ENCODE measurements at places on chromosomes 12 and 14. TPM values are rescaled to one million over a fixed set of nuclear protein-coding genes. Genes with fewer than 3 reads are reported as not detected.

- no peak overlapping the region for H3K4me3 ChIP-seq
- no peaks in the 10 kb centered on the region for H3K4me1 ChIP-seq
- H3K27me3 ChIP-seq, result no peaks in the 10 kb centered on the region
Measured at GRCh38 chr14:35696119-35696518, 113.0 kb downstream of the RALGAPA1 start.

- H3K36me3 ChIP-seq, result peaks cover 12% of the 10 kb centered on the region
- H3K4me3 ChIP-seq, result no peak overlapping the region
- DNase-seq, result no peak
Measured at GRCh38 chr12:117152793-117153775, 37.2 kb downstream of the FBXO21 start.

- H3K4me3 ChIP-seq, result no peak overlapping the region
- peak; percentile 29 for DNase-seq
- H3K4me1 ChIP-seq, result no peaks in the 10 kb centered on the region
- H3K27me3 ChIP-seq, result no peaks in the 10 kb centered on the region
- no peak overlapping the region for H3K27ac ChIP-seq
Measured at GRCh38 chr12:107990325-107990724, 138.8 kb upstream of the WSCD2 start.

TPH2 gene
- total RNA-seq, result not detected

GRCh38 chr12:99454539-99455172 is 192.9 kb upstream of the GARIN6 start:
- DNase-seq, result peak; percentile 2
- H3K36me3 ChIP-seq, result no peaks in the 10 kb centered on the region
- no peaks in the 10 kb centered on the region for H3K27me3 ChIP-seq
- peaks cover 26% of the 10 kb centered on the region for H3K4me1 ChIP-seq

GRCh38 chr12:49892084-49892731 is 11.5 kb downstream of the FAIM2 start:
- H3K36me3 ChIP-seq, result no peaks in the 10 kb centered on the region
- DNase-seq, result no peak
- no peaks in the 10 kb centered on the region for H3K4me1 ChIP-seq
- H3K27me3 ChIP-seq, result no peaks in the 10 kb centered on the region
- H3K27ac ChIP-seq, result no peak overlapping the region

DNA sequence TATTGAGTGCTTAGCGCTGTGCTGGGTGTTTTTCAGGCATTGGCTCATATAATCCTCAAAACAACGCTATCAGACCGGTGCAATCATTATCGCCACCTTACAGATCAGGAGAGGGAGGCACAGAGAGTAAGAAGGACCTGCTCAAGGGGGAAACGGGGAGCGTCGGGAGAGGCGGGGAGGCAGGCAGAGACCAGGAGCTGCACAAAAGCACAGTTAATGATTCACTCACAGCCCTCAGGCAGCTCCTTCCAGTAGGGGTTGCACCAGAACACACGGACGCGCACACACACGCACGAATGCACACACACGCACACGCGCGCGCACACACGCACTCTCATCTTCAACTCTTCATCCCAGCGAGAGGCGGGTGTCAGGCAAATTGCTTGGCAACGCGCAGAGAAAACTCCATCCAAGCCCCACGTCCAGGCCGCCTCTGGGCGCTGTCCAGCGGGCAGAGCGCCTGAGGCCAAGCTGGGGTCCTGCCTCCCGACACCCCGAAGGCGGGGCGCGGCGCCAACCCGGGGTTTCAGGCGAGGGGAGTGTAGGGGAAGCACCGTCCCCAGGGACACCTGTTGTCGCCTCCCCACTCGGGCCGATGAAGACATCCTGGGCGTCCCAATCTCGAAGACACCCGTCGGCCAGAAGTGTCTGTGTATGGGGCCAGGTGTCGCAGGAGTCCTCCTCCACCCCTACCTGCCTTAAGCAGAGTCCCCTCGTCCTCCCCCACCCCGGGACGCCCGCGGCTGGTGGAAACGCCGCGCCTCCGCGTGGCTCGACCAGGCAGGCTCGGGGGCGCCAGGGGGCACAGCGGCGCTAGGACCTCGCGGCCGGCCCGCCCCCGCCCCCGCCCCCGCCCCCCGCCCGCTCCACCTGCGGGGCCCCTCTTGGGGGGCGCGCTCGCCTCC is 35.5 kb upstream of the STON2 start:
- peak overlapping the region; percentile 64 for H3K4me3 ChIP-seq
- H3K27ac ChIP-seq, result no peak overlapping the region
- DNase-seq, result peak; percentile 50
- H3K4me1 ChIP-seq, result no peaks in the 10 kb centered on the region
- H3K36me3 ChIP-seq, result no peaks in the 10 kb centered on the region
- H3K27me3 ChIP-seq, result peaks cover 79% of the 10 kb centered on the region

GRCh38 chr12:85422762-85423161 is 142.7 kb downstream of the ALX1 start:
- peaks cover 44% of the 10 kb centered on the region for H3K27me3 ChIP-seq
- no peak overlapping the region for H3K4me3 ChIP-seq
- no peaks in the 10 kb centered on the region for H3K36me3 ChIP-seq
- H3K27ac ChIP-seq, result no peak overlapping the region
- H3K4me1 ChIP-seq, result no peaks in the 10 kb centered on the region
- no peak for DNase-seq

GRCh38 chr12:123471374-123472068 is 13.6 kb downstream of the SNRNP35 start:
- peak overlapping the region; percentile 47 for H3K27ac ChIP-seq

DNA sequence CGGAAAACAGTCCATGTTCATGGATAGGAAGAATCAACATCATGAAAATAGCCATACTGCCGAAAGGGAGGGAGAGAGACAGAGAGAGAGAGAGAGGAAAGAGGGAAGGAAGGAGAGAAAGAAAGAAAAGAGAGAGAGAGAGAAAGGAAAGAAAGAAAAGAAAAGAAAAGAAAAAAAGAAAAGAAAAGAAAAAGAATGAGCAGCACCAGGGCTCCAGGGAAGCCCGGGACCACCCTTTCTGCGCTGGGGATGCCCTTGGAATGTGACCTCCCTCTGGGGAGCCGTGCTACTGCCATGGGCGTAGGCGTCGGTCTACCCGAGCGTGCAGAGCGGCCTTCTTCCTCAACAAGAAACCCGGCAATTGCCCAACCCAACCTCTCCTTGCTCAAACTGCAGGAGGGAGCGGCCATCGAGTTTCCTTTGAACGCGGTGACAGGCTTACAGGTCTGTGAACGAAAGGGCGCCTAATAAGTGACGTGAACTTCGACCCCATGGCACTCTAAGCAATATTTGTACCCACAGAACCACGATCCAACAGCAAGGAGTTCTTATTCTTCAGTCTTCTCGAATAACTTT is 16.9 kb downstream of the OR6S1 start:
- H3K27ac ChIP-seq, result peak overlapping the region; percentile 34
- 0 out of 2 replicates have a peak, but pooled peaks cover 6% of the 10 kb centered on the region for H3K4me1 ChIP-seq
- H3K27me3 ChIP-seq, result peaks cover 7% of the 10 kb centered on the region

CLECL1 gene
- total RNA-seq, result not detected

FMNL3 gene
- 32.9 TPM for total RNA-seq

- no peaks in the 10 kb centered on the region for H3K36me3 ChIP-seq
- no peaks in the 10 kb centered on the region for H3K27me3 ChIP-seq
- no peak overlapping the region for H3K27ac ChIP-seq
- H3K4me1 ChIP-seq, result peaks cover 39% of the 10 kb centered on the region
- H3K4me3 ChIP-seq, result no peak overlapping the region
- DNase-seq, result peak; percentile 51
Measured at GRCh38 chr14:65224799-65225198, 122.5 kb upstream of the MAX start.

PLEKHG7 gene
- not detected for total RNA-seq

DNA sequence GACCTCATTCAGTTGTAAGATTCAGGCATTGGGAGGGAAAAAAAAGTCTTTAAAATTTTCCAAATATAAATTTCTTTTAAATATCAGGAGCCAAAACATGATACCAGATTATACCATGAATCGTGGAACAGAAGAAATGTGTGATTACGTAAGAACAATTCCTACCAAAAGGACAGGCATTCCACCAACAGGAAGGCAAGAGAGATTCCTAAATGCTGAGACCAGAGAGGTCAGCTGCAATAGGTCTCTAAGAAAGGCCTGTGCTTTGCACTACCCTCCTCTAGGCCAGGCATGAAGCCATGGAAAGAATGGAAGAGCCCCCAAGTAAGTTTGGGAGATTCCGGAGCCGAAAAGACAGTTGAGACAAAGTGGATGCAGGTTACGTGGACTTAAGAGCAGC is 83.7 kb downstream of the PTGER2 start:
- H3K36me3 ChIP-seq, result no peaks in the 10 kb centered on the region
- no peak overlapping the region for H3K27ac ChIP-seq
- no peaks in the 10 kb centered on the region for H3K27me3 ChIP-seq
- peaks cover 18% of the 10 kb centered on the region for H3K4me1 ChIP-seq
- DNase-seq, result no peak
